RCC 7860 (cell line): ENCODE measurements at places on chromosomes 3 and 15.

DNA sequence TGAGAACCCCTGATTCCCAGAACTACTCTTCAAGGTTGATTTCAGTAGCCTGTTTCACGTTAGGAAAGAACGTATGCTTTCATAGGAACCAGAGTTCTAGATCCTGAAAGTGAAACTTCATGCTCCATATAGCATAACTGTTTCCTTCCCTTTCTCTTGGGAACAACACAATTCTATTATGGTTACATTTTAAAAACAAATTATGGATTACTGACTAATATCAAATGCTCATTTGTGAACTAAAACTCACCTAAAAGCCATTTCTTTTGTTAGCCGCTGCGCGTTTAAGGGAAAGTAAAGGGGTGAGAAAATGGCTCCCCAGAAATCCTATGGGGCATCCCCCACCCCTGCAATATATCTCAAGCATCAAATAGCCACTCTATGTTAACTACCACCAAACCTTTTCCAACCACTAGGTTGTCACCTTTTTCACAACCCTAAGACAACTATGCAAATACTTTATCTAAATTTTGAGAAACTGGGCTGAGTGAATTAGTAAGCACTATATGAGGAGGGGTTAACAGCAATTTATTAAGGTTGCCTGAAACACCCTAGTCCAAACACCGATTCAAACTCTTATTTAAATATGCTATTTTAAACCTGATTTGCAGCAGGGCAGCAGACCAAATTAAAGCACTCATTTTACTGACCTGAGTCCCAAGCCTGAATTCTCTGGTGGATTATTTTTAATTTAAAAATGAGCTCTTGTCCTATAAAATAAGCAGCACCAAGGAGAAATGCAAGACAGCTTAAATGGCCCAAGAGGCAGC lies 2.4 kb downstream of the SIAH2 start:
- DNase-seq, result no peak

DNA sequence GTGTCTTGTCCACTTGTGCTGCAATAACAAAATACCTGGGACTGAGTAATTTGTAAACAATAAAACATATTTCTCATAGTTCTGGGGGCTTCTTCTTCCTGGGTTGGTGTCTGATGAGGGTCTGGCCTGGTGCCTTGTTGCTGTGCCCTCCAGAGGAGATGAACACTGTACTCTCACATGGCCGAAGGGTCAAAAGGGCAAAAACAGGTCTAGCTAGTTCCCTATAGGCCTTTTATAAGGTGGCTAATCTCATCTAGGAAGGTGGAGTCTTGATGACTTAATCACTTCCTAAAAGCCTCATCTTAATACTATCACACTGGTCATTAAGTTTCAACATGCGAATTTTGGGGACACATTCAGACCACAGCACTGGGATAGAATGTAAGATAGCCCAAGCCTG lies 228.4 kb downstream of the TLE3 start:
- DNase-seq, result no peak

DNA sequence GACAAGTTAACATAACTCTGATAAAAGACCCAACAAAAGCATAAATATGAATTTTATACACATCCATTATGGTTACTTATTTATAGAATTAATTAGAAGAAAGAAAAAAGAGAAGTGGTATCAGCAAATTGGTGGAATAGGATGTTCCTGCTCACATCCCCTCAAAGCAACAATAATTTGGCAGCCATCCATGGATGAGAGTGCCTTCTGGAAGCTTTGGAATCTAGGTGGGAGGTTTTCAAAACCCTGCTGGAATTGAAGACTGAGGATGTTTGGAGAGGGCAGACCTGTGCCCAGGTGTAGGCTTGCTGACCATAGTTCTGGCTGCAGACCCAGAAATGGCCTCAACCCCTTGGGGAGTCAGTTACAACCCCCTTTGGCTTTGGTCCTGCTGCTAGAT lies 91.2 kb downstream of the EDEM1 start:
- no peak for DNase-seq

- no peak for DNase-seq
Observed at GRCh38 chr15:24823473-24823872, 131.3 kb upstream of the SNRPN start.

GRCh38 chr3:51702156-51702555 lies 4.7 kb upstream of the GRM2 start:
- no peak for DNase-seq

GRCh38 chr3:31776016-31776415 lies 205.0 kb downstream of the OSBPL10 start:
- no peak for DNase-seq

- DNase-seq, result no peak
Observed at GRCh38 chr3:52227117-52227516, 1.7 kb upstream of the TLR9 start.

DNA sequence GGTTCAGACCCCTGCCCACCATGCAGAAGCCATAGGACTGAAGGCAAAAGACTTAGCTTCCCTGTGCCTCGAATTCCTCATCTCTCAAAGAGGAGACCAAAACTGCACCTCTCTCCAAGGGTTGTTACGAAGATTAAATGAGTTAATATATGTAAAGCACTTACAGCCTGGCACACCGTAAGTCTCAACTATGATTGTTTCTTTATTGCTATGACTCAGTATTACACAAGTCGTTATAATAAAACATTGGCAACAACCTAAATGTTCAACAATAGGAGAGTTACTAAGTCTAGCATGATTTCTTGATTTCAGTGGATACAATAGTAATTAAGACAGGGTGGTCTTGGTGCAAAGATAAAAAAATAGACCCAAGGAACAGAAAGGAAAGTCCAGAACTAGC lies 19.6 kb upstream of the FGD5 start:
- DNase-seq, result no peak

DNA sequence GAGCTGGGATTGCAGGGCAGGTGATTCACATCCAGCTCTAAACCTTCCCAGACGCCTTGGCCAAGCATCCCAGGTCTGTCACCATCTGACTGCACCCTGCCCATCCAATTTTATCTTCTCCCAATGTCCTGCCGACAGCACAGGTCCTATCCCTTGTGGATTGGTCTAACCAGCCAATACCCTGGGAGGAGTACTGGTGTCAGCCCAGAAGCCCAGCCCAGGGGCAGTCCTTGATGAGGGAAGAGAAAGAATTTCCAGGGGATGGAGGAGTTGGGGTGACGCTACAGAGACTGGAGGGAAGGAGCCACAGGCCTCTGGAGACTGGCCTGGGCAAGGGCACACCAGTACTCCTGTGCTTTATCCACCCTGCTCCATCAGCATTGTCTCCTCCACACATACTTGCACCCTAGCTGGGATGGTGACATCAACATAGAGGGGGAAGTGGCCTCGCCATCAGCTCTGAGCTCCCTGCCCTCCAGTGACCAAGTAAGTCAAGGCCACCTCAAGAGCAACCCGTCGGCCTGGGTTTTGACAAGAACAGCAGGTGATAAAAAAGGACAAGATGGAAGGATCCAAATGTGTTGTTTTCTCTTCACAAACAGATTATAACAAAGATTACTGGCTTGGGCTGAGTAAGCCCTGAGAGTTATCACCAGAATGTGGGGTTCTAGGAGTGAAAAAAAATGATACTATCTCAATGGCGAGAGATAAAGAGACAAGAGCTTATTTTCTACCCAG lies 114.6 kb downstream of the AQP9 start:
- no peak for DNase-seq

- no peak for DNase-seq
Observed at GRCh38 chr3:64548200-64548889, 139.5 kb downstream of the ADAMTS9 start.

DNA sequence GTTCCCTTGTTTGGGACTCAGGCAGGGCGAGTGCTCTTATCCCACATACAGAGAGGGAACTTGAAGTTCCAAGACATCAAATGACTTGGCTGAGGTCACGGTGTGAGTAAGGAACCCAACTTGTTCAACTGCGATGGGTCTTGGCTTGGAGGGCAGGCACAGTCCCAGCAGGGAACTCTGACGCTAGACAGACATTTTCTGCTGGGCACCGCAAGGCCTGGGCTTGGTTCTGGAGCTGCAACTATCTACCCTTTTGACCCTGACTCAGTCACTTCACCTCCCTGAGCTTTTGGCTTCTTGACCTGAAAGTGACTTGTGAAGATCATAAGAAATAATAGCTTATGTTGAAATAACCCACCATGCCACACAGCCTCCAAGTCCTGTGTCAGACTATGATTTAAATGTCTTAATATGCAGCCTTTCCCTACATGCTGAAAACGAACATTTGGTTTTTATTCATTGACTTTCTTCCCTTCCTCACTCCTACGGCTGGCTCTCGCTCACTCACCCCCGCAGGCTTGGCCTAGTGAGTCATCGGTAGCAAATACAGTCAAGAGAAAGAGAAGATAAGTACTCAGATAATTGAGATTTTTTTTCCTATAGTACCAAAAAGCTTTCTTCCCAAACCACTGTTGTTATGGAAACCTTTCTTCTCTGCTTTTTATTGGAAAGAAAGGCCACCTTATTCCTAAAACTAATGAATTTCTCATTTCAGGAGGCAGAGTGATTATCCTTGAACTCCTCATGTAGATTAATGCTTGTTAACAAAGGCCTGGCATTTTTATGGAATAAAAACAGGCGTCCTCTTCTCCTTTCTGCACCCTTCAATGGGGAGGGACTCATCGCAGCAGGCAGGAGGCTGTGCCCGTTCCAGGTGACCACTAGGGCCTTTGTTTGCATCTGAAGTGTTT lies 178.4 kb downstream of the ATP10A start:
- DNase-seq, result peak; percentile 70

DNA sequence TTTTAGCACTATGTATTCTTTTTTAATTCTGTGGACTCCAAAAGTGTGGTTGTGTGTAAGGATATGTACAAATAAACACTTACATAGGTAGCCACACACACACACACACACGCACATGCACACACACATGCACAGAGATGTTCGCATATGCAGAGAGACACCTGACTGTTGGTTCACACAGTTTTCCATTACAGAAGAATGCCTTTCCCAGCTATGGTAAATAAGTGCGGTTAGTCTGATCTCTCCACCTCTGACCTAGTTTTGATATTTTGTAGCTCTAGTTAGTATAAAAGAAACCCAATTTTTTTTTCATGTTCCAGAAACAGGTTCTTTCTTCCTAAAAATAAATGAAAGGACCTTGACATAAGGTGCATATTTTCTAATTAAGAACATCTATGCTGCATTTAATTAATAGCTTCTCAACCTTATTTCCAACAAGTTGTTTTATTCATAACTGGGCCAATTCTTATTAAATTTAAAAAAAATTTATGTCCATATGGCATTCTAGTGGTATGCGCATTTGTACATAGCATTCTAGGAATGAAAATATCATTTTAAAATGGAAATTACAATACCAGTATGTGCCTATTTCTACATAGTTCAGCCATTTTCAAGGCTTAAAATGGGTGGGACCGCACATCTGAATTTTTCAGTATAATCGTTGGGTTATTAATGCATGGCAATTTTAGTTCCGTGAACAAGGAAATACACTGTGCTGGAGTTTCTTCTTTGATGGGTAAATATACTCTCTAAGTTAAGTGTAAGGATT lies 27.2 kb downstream of the TMEM108 start:
- no peak for DNase-seq

- DNase-seq, result no peak
Observed at GRCh38 chr3:111434941-111435622, 106.9 kb upstream of the CD96 start.

GRCh38 chr3:127770671-127771355 lies 51.5 kb downstream of the MGLL start:
- no peak for DNase-seq

DNA sequence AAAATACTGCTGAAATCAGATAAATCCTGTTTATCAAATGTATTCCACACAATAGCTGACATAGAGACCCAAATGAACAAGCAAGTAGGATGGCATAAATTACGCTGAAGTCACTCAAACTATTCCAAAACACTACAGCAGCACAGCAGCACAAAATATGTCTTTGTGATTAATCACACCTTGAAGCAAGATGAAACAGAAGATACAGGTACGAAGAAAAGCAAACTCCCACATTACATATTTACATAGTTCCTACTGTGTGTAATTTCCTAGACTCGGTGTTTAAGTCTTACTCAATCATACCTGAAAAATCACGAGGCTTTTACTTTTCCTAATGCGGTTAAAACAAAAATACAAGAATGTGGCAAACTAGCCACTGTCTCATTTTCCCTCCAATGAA lies 38.3 kb downstream of the CHSY1 start:
- no peak for DNase-seq

- DNase-seq, result no peak
Observed at GRCh38 chr3:143578810-143579435, 269.3 kb downstream of the SLC9A9 start.

DNA sequence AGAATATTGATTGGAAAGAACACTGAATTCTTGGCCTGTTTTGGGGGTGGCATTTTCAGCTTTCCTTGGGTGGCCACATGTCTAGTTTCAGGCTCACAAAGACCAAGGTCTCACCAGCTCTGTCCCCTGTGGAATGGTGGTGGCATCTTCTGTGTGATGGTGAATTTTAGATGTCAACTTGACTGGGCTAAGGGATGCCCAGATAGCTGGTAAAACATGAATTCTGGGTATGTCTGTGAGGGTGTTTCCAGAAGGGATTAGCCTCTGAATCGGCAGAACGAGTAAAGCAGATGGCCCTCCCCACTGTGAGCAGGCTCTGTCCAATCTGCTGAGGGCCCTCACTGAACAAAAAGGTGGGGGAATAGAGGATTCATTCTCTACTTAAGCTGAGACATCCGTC lies 34.4 kb upstream of the MYZAP start:
- DNase-seq, result no peak

DNA sequence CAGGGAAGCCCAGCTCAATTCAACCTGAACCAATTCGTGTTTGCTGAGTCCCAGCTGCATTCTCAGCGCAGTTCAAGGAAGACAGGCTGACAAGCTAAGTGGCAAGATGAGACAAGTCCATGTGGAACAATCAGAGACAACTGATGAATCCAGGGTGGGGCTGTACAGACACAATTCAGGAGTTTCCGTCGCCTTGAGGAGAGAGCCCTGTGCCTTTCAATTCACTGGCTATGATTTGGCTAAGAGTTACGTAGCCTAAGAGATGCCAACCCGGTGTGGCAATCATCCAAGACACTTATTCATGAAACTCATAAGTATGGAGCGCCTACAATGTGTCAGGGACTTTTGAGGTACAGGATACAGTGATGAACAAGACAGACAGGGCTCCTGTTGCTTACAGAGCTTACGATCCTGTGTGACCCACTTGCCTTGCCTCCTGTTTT lies 15.5 kb upstream of the ZBED2 start:
- DNase-seq, result no peak

DNA sequence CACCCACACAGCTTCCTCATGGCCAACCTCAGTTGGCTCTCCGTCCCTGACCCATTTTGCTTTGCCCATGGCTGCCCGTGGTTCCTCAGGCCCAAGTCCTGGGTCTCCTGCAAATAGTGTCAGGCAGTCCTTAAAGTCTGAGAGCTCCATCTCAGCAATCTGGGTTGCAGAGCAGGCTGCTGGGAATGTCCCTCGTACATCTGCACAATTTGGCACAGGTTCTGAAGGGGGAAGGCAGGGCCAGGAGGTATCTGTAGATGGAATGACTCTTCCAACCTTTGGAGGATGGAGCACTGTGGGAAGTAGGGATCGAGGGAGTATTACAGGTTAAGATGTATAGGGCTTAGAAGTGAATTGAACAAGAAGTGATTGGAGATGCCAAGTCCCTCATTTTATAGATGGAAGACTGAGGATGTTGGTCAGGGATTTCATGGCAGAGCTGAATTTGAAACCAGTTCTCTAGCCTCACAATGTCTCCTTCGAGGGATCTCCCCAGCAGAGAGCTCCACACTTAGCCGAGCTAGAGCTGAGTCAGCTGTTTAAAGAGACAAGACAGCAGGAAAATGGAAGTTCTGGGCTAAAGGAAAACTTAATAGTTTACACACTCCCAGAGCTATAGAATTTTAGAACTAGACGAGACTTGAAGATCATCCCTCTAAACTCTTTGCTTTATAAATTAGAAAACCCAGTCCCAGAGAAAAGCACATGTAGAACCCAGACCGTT lies 9.2 kb downstream of the CKMT1A start:
- no peak for DNase-seq
